ENCODE measurements at places on chromosomes 7 and 10. TPM values are rescaled to one million over a fixed set of nuclear protein-coding genes. Genes with fewer than 3 reads are reported as not detected.

Gene ASB13
- total RNA-seq, result 8.7 TPM

Gene HECW1
- total RNA-seq, result 0.16 TPM

Gene ARHGAP22
- 6.0 TPM for total RNA-seq

Gene EN2
- total RNA-seq, result not detected

Gene LRRD1
- 1.8 TPM for total RNA-seq

Gene DEPP1
- total RNA-seq, result 15.5 TPM

Gene CALML3
- total RNA-seq, result not detected

Gene HOXA2
- 1.4 TPM for total RNA-seq

Gene CABCOCO1
- total RNA-seq, result 2.0 TPM

Gene CLDN15
- total RNA-seq, result 5.3 TPM

Gene OGDHL
- 0.79 TPM for total RNA-seq

Gene C7orf57
- 0.21 TPM for total RNA-seq

Gene KCND2
- total RNA-seq, result 5.9 TPM

Gene ERVW-1
- not detected for total RNA-seq

Gene SBDS
- 60.0 TPM for total RNA-seq

Gene PAX4
- not detected for total RNA-seq

Gene HTR7
- total RNA-seq, result 2.2 TPM

Gene IL6
- 0.32 TPM for total RNA-seq

Gene WASHC2A
- 41.4 TPM for total RNA-seq

Gene PCGF6
- 14.9 TPM for total RNA-seq

Gene PRLHR
- 0.48 TPM for total RNA-seq

Gene CTTNBP2
- total RNA-seq, result 13.1 TPM

Gene FOXP2
- total RNA-seq, result 85.2 TPM

Gene FLNC
- 136 TPM for total RNA-seq

Gene STK32C
- total RNA-seq, result 4.8 TPM

Gene LFNG
- total RNA-seq, result 16.8 TPM

Gene CAPZA2
- 286 TPM for total RNA-seq

Gene MRC1
- total RNA-seq, result 41.2 TPM

Gene AKR1C3
- total RNA-seq, result 13.4 TPM

Gene FAM237B
- total RNA-seq, result not detected

Gene UNC5B
- total RNA-seq, result 12.8 TPM

Gene ANKRD30A
- total RNA-seq, result not detected

Gene NEUROD6
- total RNA-seq, result not detected

Gene PYROXD2
- 15.0 TPM for total RNA-seq

Gene ATRNL1
- 153 TPM for total RNA-seq

Gene SP4
- 18.4 TPM for total RNA-seq

Gene EGR2
- total RNA-seq, result 2.3 TPM

Gene CARD11
- 5.0 TPM for total RNA-seq

Gene PPP1R3C
- total RNA-seq, result 129 TPM

Gene OPALIN
- not detected for total RNA-seq

Gene CFAP69
- 19.1 TPM for total RNA-seq

Gene HYAL4
- not detected for total RNA-seq

Gene FAM204A
- total RNA-seq, result 78.1 TPM

Gene ACTR3C
- total RNA-seq, result 6.5 TPM

Gene PHYHIPL
- 0.85 TPM for total RNA-seq

Gene TAS2R3
- 7.5 TPM for total RNA-seq

Data from urinary bladder (tissue), 4 donors.